ENCODE measurements at places on chromosomes 1 and 21. TPM values are rescaled to one million over a fixed set of nuclear protein-coding genes. Genes with fewer than 3 reads are reported as not detected.
A peak's percentile ranks its signal among the peaks of the same experiment; 100 is the strongest.

The TRIM67 gene
- total RNA-seq, result not detected

The HMCN1 gene
- total RNA-seq, result 0.66 TPM

GRCh38 chr1:228344631-228345072 lies 62.0 kb downstream of the TRIM11 start:
- no peaks in the 10 kb centered on the region for H3K4me1 ChIP-seq
- peak; percentile 22 for DNase-seq
- no peaks in the 10 kb centered on the region for H3K27me3 ChIP-seq
- no peak overlapping the region for H3K4me3 ChIP-seq
- peaks cover 6% of the 10 kb centered on the region for H3K36me3 ChIP-seq
- no peak overlapping the region for H3K27ac ChIP-seq

DNA sequence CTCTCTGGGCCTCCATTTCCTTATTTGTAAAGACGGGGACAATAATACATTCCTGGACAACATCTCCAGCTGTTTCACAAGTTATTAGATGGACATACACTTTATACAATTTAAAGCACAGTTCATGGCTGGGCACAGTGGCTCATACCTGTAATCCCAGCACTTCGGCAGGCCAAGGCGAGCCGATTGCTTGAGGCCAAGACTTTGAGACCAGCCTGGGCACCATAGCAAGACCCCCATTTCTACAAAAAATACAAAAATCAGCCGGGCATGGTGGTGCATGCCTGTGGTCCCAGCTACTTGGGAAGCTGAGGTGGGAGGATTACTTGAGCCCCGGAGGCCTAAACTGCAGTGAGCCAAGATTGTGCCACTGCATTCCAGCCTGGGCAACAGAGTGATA lies 34.1 kb downstream of the IGSF21 start:
- no peak overlapping the region for H3K4me3 ChIP-seq
- no peak overlapping the region for H3K27ac ChIP-seq
- no peaks in the 10 kb centered on the region for H3K36me3 ChIP-seq

DNA sequence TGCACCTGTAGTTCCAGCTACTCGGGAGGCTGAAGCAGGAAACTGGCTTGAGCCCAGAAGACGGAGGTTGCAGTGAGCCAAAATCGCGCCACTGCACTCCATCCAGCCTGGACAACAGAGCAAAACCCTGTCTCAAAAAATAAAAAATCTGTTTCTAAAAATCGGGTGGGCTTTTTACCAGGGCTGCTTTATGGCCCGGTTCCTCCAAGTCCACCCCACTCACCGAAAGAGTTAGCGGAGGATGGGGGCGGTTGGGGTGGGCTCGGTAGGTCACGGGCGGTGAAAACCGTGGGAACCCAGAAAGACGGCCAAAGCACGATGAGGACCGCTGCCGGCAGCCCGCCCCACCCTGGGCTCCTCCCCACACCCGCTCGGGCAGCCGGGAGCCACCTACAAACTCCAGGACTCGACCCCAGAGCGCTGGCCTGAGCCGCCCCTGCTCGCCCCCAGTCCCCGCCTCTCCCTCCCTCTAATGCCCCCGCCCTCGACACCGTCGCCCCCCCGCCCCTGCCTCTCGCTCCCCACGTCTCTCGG lies 846 bp upstream of the PER3 start:
- H3K36me3 ChIP-seq, result peaks cover 6% of the 10 kb centered on the region
- H3K27ac ChIP-seq, result peak overlapping the region; percentile 25
- DNase-seq, result peak; percentile 51

- no peak overlapping the region for H3K4me3 ChIP-seq
- DNase-seq, result no peak
- H3K27me3 ChIP-seq, result no peaks in the 10 kb centered on the region
- H3K36me3 ChIP-seq, result no peaks in the 10 kb centered on the region
- no peaks in the 10 kb centered on the region for H3K4me1 ChIP-seq
Observed at GRCh38 chr1:222861062-222861461, 46.2 kb downstream of the DISP1 start.

- H3K36me3 ChIP-seq, result peaks cover 3% of the 10 kb centered on the region
- H3K4me3 ChIP-seq, result peak overlapping the region; percentile 90
- peak; percentile 84 for DNase-seq
- H3K27me3 ChIP-seq, result no peaks in the 10 kb centered on the region
- H3K4me1 ChIP-seq, result peaks cover 46% of the 10 kb centered on the region
Observed at GRCh38 chr21:46634427-46634826, 1.0 kb upstream of the PRMT2 start.

DNA sequence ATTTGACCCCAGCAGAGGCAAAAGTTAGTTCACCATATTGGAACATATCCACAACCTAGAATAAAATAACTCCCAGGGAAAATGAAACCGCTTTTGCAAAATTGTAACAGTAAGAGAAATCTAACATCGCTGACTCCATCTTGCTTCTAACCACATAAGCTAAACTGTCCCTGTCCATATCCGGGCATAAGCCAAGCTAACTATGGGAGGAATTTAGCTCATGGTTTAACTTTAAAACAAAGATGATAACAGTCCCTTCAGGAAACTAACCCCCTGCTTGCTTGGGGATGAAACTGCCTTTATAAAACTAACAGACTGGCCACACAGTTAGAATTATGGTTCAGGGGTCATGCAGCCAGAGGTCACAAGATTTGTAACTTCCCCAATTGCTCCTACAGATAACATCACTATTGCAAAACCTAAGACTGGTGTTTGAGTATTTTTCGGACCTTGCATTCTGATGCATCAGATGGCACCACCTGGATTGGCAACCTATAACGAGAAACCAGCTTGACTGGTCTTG lies 46.3 kb downstream of the TESK2 start:
- no peaks in the 10 kb centered on the region for H3K36me3 ChIP-seq
- H3K27ac ChIP-seq, result no peak overlapping the region
- peak; percentile 20 for DNase-seq
- H3K4me1 ChIP-seq, result peaks cover 9% of the 10 kb centered on the region

- peak overlapping the region; percentile 76 for H3K4me3 ChIP-seq
- H3K27me3 ChIP-seq, result no peaks in the 10 kb centered on the region
- H3K27ac ChIP-seq, result no peak overlapping the region
Observed at GRCh38 chr21:41950941-41951351, 2.9 kb downstream of the C2CD2 start.

The BOLA1 gene
- total RNA-seq, result 38.6 TPM

DNA sequence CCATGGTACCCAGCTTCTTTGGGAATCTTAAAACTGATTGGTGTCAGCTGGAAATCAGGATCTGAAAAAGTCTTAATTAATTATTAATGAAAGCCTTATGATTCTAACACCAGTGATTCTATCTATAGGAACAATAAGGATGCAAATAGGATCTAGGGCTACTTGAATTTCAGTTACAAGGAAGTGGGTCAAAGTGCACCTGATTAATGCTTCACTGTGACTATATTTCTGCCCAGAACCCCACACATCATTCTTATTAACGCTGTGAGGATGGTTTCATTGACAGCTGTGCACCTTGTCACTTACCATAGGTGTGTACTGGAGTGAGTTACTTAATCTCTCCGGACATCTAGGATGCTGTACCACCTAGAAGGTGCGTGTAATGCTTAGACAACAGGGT lies 99.8 kb upstream of the ETV3 start:
- H3K4me1 ChIP-seq, result no peaks in the 10 kb centered on the region
- DNase-seq, result no peak
- peaks cover 72% of the 10 kb centered on the region for H3K27me3 ChIP-seq

DNA sequence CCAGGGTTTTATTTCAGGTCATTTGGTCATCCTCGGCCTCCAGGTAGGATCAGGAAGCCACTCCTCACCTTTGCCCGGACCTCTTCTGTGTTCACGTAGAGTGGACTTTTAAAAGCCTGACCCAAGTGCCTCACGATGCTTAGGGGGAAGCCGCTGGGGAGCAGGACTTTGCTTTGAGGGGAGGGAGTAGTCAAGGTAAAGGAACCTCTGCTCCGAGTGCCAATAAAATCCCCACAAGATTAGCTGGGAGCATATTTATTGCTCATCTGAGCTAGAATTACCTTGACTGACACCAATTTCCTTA lies 603 bp upstream of the DHRS3 start:
- peak overlapping the region; percentile 83 for H3K4me3 ChIP-seq
- H3K4me1 ChIP-seq, result peaks cover 31% of the 10 kb centered on the region
- H3K27ac ChIP-seq, result peak overlapping the region; percentile 91
- H3K27me3 ChIP-seq, result no peaks in the 10 kb centered on the region
- peaks cover 4% of the 10 kb centered on the region for H3K36me3 ChIP-seq

GRCh38 chr1:11407301-11407994 lies 71.5 kb upstream of the DISP3 start:
- H3K27me3 ChIP-seq, result peaks cover 78% of the 10 kb centered on the region
- H3K36me3 ChIP-seq, result no peaks in the 10 kb centered on the region
- H3K4me3 ChIP-seq, result no peak overlapping the region
- H3K27ac ChIP-seq, result no peak overlapping the region
- no peaks in the 10 kb centered on the region for H3K4me1 ChIP-seq

The CYB5RL gene
- 3.6 TPM for total RNA-seq

GRCh38 chr1:55038974-55039341 lies 390 bp upstream of the PCSK9 start:
- no peaks in the 10 kb centered on the region for H3K36me3 ChIP-seq
- peaks cover 8% of the 10 kb centered on the region for H3K27me3 ChIP-seq

GRCh38 chr21:20341431-20341830 lies 656.8 kb upstream of the NCAM2 start:
- H3K27ac ChIP-seq, result no peak overlapping the region
- no peaks in the 10 kb centered on the region for H3K27me3 ChIP-seq
- no peaks in the 10 kb centered on the region for H3K4me1 ChIP-seq
- no peaks in the 10 kb centered on the region for H3K36me3 ChIP-seq

The DDR2 gene
- 1.4 TPM for total RNA-seq

DNA sequence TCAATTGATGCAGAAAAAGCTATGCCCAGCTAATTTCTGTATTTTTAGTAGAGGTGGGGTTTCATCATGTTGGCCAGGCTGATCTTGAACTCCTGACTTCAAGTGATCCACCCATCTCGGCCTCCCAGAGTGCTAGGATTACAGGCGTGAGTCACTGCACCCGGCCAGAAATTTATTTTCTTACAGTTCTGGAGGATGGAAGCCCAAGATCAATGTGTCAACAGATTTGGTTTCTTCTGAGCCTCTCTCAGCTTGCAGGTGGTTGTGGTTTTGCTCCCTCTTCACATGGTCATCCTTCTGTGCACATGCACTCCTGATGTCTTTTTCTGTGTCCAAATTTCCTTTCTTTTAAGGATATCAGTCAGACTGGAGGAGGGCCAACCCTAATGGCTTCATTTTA lies 35.6 kb downstream of the SHCBP1L start:
- no peaks in the 10 kb centered on the region for H3K27me3 ChIP-seq
- DNase-seq, result no peak
- no peak overlapping the region for H3K27ac ChIP-seq
- no peak overlapping the region for H3K4me3 ChIP-seq
- H3K4me1 ChIP-seq, result no peaks in the 10 kb centered on the region

DNA sequence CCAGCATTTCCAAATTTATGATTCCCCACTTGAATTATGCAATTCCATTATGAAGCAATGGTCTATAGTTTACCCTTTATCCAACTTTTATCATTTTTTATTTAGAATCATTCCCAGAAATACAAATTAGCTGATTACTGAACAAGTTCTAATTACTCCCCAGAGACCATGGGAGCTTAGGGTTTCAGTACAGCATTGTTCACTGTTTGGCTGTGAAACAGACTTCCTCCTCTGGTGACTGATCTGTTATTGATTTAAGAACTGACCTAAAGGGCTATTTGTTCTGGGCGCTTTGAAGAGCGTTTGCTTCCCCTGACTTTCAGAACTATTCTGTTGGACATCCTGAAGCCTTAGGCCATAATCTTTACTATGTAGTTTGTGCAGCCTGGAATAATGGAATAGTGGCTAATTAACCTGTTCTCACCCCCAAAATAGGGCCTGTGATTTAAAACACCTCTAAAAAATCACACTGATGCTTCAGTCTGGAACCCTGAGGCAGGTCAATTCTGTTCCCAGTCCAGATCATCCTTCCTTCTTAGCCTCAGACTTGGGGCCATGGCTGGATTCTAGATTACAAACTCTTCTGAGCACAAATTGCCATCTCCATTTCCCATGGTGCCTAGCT lies 58.7 kb downstream of the ALG14 start:
- no peak overlapping the region for H3K4me3 ChIP-seq
- no peaks in the 10 kb centered on the region for H3K27me3 ChIP-seq
- no peaks in the 10 kb centered on the region for H3K36me3 ChIP-seq
- peak; percentile 18 for DNase-seq
- no peak overlapping the region for H3K27ac ChIP-seq

- no peak overlapping the region for H3K27ac ChIP-seq
- H3K4me3 ChIP-seq, result no peak overlapping the region
- no peaks in the 10 kb centered on the region for H3K4me1 ChIP-seq
- H3K27me3 ChIP-seq, result no peaks in the 10 kb centered on the region
- no peak for DNase-seq
Observed at GRCh38 chr21:16838331-16838730, 674.5 kb upstream of the CXADR start.

DNA sequence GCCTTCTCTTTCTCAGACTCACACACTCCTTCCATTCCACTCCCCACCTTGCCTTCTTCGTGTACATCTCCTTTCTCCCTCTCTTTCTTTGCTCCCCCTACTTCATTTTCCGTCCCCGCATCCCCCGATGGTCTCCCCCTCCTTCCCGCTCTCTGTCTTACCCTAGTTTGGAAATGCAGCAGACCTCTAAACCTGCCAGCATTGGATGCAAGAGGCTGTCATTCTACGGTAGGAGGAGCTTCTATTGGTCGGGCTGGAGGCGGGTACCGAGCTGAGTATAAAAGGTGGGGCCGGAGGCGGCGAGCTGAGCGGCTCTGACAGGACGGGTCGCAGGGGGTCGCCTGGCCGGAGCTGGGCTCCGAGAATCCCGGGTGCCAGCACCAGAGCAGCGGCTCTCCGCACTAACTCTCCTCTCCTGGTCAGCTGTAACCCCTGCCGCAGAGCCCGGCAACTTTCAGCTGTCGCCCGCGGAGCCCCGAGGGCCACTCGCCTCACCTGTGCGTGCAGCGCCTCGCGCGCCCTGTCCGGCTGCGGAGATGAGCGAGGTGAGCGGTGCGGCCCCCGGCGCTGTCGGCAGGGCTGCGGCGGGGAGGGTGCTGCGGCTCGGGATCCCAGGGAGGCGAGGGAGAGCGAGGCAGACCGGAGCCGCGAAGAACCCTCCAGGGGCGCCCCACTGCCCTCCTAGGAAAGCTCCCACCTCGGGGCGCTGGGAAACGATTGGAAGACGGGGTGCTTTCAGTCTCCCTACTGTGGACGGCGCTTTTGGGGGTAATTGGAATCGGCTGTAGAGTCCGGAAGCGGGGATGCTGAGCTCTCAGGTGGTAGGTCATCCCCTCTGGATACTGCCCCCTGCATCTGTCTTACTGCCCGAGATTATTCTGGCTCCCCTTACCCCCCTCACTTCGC lies at the start of gene PCP4L1:
TSS of gene PCP4L1 (plus strand) at position 307 of the 906 bp plus-strand sequence. CDS start at position 537, 230 bp downstream.
- peak within 1 kb of the TSS; percentile 57 for H3K4me3 ChIP-seq
- peaks cover 27% of the 10 kb centered on the region for H3K27me3 ChIP-seq
- H3K36me3 ChIP-seq, result no peaks in the 10 kb centered on the region

GRCh38 chr1:118842452-118843201 lies 145.5 kb downstream of the TBX15 start:
- H3K4me3 ChIP-seq, result no peak overlapping the region
- peak; percentile 11 for DNase-seq
- H3K27me3 ChIP-seq, result no peaks in the 10 kb centered on the region
- H3K27ac ChIP-seq, result peak overlapping the region; percentile 23
- H3K36me3 ChIP-seq, result no peaks in the 10 kb centered on the region

GRCh38 chr1:28172713-28173150 lies 3.8 kb downstream of the PTAFR start:
- no peaks in the 10 kb centered on the region for H3K36me3 ChIP-seq
- H3K4me1 ChIP-seq, result peaks cover 14% of the 10 kb centered on the region
- H3K4me3 ChIP-seq, result no peak overlapping the region
- no peak overlapping the region for H3K27ac ChIP-seq
- H3K27me3 ChIP-seq, result no peaks in the 10 kb centered on the region

- H3K4me3 ChIP-seq, result no peak overlapping the region
- H3K4me1 ChIP-seq, result peaks cover 12% of the 10 kb centered on the region
- H3K27me3 ChIP-seq, result no peaks in the 10 kb centered on the region
- no peak overlapping the region for H3K27ac ChIP-seq
- no peaks in the 10 kb centered on the region for H3K36me3 ChIP-seq
Observed at GRCh38 chr1:23129846-23130245, 38.8 kb downstream of the LUZP1 start.
